ENCODE measurements at places on chromosomes 3 and 15.

- no peak for DNase-seq
Observed at GRCh38 chr15:90918835-90919234, 13.5 kb downstream of the HDDC3 start.

- no peak for DNase-seq
Observed at GRCh38 chr3:51275111-51275805, 109.8 kb upstream of the MANF start.

DNA sequence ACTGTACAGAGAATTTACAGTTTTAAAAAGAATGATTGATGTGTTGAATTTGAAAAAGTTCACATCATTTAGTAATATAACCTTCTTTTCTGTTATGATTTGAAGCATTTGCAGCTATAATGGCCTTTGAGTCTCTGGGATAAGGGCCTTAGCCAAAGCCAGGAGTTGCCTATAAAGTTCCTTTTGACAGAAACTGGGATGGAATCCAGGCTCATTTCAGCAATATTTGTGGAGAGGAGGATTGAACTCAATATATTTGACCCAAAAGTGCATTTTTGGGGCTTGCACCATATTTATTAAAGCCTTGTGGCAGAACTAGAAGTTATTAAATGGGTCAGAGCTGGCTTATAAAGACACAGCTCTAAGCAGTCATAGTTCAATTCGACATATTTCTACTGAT lies 348.7 kb upstream of the EPHA3 start:
- DNase-seq: no peak

DNA sequence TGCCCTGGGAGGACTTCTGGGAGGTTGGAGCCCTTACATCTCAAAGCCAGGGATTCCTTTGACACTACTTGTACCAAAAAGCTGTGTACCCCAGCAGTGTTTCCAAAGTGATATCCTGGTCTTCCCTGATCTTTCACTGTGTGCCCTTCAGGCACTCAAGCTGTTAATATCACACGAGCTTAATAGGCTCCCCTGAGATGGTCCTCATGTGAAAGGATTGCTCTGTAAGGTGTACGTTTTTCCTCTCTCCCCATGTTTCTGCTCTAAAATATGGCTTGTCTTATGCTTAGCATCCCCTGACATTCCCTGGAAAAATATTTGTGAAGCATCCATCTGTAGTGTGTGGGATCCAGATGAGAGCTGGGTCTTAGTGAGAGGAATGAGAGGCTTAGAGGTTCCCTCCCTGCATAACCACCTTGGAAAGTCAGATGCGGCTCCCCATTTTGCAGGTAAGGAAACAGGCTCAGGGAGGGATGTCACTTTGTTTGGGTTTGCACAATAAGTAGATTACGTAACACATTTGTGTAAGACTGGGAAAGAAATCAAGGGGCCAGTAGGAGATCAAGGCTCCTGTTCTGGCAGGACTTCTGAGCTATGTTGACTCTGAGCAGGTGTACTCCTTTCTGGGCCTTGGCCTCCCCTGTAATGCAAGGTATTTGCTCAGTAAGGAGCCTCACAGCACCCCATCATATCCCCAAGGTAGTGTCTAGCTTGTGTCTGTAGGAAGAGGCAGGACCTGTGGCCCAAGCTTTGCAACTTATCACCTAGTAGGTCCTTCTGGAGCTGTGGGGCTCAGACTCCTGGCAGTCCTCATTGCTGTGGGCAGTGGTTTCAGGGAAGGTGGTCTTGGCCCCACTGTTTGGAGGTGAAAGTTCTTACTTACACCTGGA lies 667 bp upstream of the ACOX2 start:
- DNase-seq: no peak

DNA sequence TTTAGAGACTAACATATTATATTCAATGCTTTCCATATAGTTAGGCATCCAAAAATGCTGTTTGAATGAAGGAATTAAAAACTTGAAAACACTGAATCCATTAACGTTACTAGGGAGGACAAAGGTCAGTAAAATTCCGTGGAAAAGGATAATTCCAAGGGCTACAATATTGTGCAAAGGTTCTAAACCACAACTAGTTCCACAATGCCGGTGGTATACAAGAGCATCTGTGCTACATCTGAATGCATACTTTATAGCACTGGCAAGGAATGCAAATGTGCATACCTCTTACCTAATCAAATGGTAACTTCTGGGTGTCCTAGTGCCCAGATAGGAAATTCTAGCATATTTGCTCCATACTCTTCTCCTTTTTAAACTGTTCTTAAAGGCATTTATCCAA lies 2.2 kb downstream of the ICE2 start:
- no peak for DNase-seq

DNA sequence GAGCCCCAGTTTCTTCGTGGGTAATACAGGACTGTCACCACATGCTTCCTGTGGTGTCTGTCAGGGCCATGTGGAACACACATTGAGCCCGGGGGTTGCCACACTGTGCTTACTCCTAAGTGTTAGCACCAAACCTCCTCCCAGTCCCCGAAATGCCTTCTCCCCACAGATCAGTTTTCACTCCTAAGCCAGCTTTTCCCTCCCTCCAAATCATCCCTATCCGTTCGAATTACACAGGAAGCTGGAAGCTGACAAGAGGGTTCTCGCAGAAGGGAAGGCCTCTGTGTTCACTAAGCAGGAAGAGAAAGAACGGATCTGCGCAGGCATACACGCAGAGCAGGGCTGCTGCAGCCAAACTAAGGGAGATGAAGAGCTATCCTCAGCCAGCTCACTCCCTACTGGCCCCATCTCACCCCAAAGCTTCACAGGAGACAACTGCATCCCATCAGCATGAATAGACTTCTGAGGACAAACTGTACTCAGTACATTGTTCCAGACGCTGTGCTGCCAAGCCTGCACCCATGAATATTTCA lies 32.3 kb downstream of the XXYLT1 start:
- DNase-seq: no peak

- no peak for DNase-seq
Observed at GRCh38 chr3:14423197-14423743, 20.9 kb downstream of the SLC6A6 start.

GRCh38 chr3:35785234-35785888 lies 146.0 kb downstream of the ARPP21 start:
- DNase-seq: no peak

DNA sequence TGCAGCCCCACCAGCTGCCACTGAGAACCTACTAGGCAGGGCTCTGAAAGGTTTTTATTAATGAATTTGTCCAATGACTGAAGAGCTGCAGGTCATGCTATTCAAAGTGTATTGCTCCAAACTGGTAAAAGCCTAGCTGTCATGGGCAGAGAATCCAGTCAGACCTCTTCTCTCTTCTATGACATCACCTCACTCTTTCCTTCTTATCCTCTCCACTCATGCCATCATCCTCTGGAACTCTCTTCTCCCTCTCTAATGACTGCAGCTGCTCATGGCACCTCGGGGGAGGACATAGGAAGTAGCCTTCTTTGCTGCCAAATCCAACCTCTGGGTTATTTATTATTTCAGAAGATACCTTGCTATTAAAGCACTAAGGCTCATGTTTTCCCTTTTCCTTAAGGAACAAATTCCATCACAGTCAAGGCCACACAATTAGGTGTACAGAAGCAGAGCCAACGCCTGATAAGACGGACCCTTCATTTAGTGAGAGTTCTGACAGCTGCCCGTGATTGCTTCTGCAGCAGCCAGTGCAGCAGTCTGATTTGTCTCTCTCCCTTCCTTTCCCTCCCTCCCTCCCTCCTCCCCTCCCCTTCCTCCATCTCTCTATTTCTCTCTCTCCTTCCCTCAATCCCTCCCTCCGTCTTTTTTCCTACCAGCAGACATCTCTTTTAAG lies 87.0 kb upstream of the ONECUT1 start:
- DNase-seq: no peak

GRCh38 chr3:179840985-179841384 lies 188.1 kb downstream of the USP13 start:
- DNase-seq: no peak

DNA sequence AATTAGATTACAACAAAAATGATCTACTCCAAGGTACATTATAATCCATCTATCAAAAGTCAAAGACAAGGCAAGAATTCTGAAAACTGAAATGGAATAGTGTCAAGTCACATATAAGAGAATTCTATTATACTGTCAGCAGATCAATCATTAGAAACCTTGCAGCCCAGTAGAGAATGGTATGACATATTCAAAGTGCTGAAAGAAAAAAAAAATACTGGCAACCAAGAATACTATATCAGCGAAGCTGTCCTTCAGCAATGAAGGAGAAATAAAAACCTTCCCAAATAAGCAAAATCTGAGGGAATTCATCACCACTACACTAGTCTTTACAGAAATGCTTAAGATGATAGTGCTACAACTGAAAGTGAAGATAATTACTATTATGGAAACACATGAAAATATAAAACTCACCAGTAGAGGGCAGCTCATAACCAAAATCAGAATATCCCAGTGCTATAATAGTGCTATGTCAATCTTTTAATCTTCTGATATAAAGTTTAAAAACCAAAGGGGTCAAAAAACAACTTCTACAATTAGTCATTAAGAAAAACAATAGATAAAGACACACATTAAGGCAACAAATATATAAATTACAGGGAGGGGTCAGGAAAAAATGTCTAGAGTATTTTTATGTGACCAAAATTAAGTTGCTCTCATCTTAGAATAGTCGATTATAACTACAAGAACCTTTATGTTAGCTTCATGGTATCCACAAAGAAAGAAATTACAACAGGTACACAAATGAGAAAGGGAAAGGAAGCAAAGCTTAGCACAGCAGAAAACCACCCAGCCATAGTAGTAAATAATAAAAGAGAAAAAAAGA lies 190.7 kb upstream of the CNTN6 start:
- no peak for DNase-seq

GRCh38 chr3:25782938-25783660 lies at the start of gene NGLY1:
Gene NGLY1, minus strand, starts transcription at chr3:25783443. Its CDS starts 53 bp downstream, at chr3:25783390.
- no peak for DNase-seq

GRCh38 chr3:159764490-159765029 lies 224.1 kb upstream of the IL12A start:
- no peak for DNase-seq

DNA sequence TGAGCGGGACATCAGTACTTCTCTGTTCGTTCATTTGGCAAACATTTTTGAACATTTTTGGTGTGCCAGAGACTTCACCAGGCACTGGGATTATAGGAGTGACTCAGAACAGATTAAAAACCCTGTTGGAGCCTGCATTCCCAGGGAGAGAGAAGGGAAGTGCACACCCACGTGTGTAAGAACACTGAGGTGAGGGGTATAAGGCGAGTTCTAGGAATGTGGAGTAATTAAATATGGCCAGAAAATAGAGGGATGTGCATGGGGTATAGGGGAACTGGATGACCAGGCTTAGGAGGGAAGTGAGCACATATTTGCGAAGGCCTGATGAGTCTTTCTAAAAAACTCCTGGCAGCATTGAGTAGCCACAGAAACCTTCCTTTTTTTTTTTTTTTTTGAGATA lies 401.2 kb upstream of the C2CD4B start:
- no peak for DNase-seq

GRCh38 chr3:157956850-157957249 lies 149.4 kb downstream of the SHOX2 start:
- DNase-seq: no peak

DNA sequence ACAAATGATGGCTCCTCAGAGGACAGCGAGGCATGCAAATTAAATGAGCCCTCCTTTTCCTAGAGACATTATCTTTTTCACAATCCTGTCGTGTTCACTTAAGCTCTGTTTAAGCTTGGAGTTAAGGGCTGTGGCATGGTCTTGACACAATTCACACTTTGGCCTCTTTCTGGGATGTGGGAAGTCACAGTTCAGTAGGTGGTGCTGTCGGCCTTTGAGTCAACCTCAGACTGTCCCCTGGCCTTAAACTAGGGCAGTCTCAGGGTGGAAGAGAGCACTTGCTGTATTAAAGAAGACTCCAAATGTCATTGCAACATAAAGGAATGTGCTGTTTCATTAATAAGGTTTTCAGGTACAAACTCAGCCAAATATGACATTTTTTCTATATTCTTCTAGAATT lies 351.0 kb downstream of the MCTP2 start:
- DNase-seq: no peak

DNA sequence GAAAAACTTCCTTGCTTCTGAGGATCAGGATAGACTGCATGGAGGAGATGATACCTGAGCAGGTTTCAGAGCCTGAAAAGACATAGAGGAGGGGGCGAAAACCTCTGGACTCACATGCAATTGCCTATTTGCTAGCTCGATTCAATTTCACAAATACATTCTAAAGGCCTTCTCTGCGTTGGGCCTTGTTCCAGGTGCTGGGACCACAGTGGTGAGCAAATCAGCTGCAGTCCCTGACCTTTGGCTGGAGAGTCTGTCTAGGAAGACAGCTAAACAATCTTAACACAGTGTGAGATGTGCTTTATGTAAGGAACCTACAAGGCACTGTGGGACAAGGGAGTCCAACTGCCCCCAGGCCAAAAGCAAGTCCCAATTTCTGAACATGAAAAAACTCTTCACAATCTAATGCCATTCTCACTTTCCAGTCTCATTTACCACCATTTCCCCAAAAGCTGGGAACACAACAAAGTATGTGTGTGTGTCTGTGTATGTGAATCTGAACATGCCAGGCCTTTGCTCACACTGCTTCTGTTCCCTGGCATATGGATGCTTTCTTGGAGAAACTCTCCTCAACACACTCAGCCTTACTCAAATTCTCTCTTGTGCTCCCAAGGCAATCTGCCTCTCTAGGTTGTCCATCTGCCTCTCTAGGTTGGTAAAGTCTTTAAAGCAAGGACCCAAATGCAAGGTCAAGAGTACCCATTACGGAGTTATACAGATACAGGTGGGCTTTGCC lies 2.1 kb upstream of the PCCB start:
- DNase-seq: no peak

GRCh38 chr3:28406241-28406640 lies 57.6 kb upstream of the AZI2 start:
- DNase-seq: no peak

DNA sequence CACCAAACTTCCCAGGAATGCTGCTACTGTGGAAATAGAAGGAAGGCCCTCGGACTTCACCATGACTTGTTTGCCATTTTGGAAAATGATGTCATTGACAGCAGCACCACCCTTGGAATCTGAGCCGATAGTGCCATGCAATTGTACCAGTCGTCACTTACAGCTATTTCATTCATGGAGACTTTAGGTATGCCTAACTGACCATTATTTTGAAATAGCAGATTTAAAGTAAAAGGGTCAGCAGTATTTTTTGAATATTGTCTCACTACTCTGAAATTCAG lies 66.0 kb upstream of the ARL8B start:
- DNase-seq: no peak

DNA sequence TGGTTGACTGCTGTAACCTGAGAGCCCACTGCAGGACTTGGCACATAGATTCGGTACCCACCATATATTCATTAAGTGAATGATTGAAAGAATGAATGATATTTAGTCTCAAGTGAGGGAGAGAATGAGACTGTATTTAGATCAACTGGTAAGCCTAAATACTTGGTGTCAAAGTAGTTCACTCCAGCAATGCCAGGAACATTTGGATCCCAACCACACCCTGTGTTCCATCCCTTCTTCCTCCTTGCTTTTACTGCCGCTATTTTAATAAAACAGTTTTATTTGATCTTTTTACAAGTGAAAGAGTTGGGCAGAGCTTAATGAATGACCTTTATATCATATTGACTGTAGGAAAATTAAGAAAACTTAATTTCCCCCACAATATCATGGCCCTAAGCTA lies 473.6 kb upstream of the CBLB start:
- DNase-seq: no peak

Measured in NCI-H1048 (cell line).